Epithelial cell of prostate (primary cell): ENCODE measurements at places on chromosomes 6 and 20.

GRCh38 chr20:8152183-8152582 is 20.1 kb downstream of the PLCB1 start:
- no peak for DNase-seq

DNA sequence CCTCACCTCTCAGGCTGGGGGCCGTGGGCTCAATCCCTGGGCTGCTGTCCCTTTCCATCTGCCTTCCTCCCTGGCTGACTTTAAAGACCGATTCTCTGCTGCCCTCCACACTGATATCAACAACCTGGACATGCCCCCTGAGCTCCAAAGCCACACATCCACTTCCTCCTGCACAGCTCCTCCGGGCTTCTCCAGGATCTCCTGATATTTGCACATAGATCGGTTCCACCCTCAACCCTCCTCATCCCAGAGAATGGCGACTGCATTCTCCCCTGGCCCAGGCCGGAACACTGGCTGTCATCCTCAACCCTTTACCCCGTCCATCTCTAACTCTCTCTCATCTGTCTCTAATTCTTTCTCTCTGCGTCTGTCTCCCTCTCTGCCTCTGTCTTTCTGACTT is 21.0 kb upstream of the NOL4L start:
- no peak for DNase-seq

- DNase-seq = no peak
These were observed 73.9 kb downstream of the FOXF2 start for GRCh38 chr6:1463275-1463674.

- no peak for DNase-seq
These were observed 260.6 kb downstream of the HIVEP2 start for GRCh38 chr6:142684371-142684770.
